Karpas-422 (cell line): ENCODE measurements at places on chromosomes 2 and 18. TPM values are rescaled to one million over a fixed set of nuclear protein-coding genes. Genes with fewer than 3 reads are reported as not detected.

DNA sequence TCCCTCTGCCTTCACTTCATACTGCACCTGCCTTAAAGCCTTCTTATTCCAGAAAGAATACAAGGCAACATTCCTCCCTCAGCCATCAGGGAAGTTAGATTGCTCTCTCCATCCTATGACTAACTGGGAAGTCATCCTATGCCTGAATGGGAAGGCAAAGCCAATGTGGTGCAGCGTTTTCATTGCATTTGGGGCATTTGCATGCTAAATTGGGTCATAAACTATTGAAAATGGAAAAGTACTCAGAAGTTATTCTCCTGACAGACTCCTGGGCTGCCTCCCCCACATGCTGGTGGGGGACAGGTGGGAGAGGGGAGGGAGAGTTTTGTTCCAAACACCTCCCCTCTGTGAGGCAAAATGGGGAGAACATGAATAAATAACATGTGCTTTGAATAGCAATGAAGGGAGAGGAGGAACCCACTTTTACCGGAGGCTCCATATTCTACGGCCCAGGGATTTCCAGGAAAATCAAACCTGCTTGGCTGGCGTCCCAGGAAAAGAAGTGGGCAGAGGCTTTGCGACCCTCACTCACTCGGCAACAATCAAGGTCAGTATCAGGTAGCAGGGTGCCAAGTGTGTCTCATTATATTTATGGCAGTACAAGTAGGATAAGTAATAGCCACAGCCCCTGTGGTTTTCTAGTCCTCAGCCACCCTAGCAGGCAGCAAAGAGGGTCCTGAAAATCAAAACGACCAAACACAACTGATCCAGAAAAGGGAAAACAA is 84.1 kb downstream of the BOD1L2 start:
- no peak for DNase-seq

DNA sequence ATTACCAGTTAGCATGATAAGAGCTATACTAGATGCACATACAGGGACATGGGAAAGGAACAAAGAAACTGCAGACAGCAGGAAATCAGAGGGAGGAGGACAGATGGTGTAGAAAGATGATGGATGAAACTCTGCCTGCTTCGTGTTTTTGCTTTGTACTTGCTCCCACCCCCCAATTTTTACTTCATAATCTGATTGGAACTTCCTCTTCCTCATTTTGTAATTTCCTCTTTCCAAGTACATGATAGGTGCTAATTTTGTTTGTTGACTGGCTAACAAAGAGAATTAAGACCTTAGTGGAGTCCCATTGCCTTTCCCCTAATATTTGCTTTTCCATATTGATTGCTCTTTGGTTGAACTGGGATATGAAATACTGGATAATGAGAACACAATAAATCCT is 76.0 kb upstream of the PELI1 start:
- DNase-seq, result peak; percentile 59

The TACR1 gene
- not detected in 2 replicates for total RNA-seq

GRCh38 chr2:162172802-162173370 is 20.8 kb upstream of the GCG start:
- DNase-seq, result no peak

DNA sequence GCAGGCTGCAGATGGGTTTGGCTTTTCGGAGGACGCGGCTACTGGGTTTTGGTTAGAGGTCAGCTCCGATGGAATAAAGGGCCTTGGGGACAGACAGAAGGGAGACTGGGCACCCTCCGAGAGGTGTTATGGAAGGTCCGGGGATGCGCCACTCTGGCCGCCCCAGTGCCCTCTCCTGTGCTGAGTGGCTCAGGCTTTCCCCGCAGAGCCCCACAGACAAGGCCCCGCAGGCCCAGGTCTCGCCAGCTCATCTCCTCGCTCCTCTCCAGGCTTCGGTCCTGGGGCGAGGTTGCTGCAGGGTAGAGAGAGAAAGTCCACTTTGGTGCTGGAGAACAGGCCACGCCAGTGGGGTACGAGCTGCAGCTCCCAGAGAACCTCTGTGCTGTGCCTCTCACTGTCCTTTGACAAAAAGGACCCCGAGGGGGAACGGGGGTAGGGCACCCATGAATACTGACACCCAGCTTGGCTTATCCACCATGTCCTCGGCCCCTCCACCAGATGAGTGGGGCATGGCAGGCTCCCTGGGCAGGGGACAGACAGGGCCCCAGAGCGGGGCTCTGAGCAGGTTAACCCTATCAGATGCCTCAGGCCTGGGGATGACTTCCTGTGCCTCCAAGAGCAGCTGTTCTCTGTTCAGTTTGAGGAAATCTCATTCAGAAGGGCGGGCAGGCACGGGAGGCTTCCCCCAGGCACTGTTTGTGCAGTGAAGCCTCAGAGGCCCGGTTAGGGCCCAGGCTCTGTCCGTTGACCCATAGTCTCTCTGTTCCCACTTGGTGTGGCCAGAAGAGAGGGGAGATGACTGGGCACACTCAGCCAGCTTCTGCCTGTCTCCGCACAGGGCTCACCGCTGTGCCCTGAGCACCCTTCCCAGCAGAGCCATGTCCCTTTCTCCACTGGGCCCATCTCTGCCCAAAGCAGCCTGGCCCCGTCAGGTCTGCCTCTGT is 15.7 kb upstream of the CNNM3 start:
- no peak for DNase-seq

The ALPI gene
- not detected in 2 replicates for total RNA-seq

DNA sequence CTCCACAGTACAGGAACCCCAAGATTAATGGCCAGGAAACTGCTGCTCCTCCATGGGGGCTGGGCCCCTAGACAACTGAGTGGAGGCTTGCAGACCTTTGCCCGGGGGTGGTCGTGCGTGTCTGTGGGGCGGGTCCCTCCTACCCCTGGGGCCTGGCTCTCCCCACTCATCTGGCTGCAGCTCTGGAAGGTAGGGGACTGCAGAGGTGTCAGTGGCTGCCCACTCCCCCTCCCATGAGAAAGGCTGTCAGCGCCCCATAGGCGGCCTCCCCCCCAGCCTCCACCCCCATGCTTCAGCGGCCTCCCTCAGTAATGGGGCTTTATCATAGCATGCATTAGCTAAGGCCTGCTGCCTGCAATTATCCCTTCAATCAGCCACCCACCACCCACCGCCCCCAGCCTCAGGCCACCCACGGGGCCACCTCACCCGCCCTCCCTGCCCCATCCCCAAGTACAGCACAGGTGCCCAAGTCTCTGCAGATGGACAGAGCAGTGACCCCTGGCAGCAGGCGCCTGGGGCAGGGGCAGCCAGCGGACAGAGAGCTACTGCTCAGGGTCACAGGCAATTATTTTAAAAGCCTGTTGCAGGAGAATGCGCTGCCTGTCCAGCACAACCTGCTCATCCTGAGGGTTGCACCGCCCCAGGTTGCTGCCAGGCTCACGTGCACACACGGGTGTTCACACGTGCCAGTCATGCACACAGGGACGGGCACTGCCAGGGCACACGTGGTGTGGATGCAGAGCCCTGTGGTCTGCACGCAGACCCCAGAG is 9.1 kb upstream of the ECEL1 start:
- DNase-seq, result no peak

DNA sequence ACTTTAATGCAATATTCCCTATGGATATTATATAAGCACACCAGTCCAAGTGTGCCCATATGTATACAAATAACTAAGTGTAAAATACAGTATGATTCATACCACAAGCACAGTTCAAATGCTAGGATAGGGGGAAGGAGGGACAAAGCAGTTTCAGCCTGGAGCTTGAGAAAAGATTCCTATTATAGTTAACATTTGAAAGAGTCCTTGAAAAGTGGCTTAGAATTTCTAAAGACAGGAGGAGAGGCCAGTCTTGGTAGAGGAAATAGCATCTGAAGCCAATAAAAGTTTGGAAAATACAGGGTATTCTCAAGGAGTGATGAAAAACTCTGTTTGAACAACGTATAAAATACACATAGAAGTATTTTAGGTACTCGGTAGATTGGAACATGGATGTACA is 173.4 kb upstream of the CWC22 start:
- no peak for DNase-seq

DNA sequence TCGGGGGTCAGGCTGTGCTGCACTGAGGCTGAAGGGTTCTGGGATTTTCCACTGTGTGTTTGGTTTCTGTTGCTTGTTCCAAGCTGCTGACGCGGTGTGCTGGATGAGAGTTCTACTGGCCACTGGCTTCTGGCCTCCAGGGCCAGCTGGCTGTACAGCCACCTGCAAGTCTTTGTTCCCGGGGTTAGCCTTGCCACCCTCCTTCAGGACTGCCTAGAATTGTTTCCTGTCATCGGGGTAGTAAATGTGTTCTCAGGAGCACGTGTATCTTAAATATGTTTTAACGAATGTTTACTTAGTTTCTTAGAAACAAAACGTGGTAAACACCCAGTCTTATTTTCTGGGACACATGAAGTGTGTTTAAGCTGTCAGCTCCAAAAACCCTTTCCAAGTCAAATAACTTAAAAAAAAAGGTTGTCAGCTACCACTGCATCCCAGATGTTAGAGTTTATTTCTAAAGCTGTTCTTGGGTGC is 231.2 kb downstream of the AGAP1 start:
- no peak for DNase-seq

The CD8A gene
- not detected in 2 replicates for total RNA-seq

DNA sequence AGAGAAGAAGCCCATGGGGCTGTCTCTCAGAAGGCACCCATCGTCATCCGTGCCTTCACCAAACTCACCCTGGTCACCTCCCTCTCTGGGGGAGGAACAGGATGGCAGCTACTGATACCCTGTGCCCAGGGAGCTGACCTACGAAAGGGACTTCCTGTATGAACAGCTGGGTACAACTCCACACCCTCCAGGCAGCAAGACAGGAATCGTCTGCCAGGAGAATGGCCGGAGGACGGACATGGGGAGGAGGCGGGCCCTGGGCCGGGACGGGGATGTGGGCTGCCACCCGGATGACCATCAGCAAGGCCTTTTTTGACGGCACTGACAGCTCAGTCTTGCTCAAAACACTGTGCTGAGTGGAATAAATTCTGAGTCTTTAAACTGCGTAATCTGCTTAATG is 243.6 kb downstream of the HDAC4 start:
- DNase-seq, result no peak

DNA sequence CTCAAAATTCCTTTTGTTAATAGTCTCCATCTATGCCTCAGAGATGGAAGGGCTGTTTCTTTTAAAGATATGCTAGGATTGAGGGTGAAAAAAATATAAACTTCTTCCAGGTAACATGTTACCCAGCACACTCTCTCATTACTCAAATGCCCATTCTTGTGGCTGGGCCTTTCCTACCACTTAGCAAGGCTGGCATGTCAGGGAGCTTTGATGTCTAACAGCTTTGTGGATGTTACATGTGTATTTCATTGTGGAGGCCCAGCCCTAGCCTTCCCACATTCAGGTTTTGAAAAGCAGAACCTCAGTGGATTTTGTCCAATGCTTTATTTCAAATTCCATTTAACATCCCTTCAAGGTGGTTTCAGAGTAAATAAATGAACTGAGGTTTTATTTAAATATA is 191.4 kb downstream of the EPHA4 start:
- DNase-seq, result no peak

The CHMP1B gene
- 28.3 and 34.3 TPM in 2 replicates for total RNA-seq

DNA sequence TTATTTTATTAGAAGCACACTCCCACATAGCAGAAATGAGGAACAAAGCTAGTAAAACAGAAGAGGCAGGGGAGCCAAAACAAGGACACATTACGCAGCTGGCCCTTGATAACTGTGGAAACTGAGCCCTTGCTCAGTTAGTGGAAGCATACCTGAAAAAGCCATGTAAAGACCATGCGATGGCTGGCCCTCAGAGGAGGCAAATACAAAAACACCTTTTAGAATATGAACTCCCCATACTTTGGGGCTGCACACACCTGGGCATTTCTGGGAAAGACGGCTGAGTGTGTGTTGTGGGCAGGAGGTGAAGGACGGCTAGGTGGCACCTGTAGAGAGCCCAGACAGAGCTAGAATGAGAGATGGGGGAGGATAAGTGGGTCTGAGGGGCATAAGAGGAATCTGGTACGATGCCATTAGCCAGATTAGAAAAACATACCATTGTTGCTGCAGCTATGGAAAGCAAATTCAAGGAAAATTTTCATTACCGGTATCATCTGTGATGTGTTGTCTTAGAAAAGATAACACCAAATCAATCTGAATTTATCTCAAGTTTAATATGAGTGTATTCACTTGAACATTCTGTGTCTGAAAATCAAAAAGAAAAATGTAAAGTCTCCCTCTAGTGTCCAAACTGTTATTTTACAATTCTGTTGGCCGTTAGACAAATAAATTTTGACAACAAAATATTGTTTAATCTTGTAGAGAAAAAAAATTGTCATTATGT is 45.2 kb upstream of the SULT1C3 start:
- no peak for DNase-seq

The PTH2R gene
- 0.22 TPM in 1 of 2 replicates, not detected in the other for total RNA-seq

- no peak for DNase-seq
These were observed 81.7 kb upstream of the CTAGE1 start for GRCh38 chr18:22499421-22499820.

The HTR2B gene
- total RNA-seq, result not detected in 2 replicates

- DNase-seq, result peak; percentile 52
These were observed 630.5 kb downstream of the TDRD15 start for GRCh38 chr2:21754164-21754788.

The PDE11A gene
- 0.52 TPM in 1 of 2 replicates, not detected in the other for total RNA-seq

GRCh38 chr2:155913356-155913755 is 419.2 kb downstream of the NR4A2 start:
- DNase-seq, result no peak

DNA sequence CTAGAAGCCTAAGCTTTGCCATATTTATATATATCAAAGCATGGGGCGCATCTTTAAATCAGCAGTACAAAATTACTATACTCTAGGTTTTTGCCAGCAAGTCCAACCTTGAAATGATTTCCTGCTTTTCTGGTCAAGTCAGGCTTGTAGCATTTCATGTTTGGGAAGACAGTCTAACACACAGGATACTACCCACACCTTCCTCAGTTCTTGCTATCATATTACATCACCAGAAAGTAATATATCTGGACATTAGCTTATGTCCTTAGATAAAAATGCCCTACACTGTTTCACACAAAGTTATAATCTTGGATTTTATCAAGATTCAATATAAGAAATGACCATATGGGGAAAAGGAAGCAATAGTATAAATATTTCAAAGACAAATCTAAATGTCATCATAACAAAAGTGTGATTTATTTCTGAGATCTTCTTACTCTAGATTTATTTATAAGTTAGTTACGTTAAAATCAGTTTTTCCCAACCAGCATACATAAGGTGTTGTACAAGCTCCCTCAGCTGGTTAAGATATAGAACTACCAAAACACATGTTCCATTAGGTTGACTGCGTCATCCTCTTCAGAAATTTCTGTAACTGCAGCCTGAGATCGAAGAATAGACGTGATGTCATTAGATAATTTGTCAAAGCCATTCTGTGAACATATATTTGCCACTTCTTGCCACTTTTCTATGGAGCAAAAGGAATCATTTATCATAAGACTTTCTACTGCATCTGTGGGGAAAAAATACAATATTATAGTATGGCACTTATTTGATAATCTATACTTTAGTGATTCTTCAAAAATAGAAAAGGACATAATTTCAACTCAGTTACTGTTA is 56.6 kb downstream of the CLHC1 start:
- peak; percentile 88 for DNase-seq

GRCh38 chr2:202122980-202123720 is 50.1 kb downstream of the KIAA2012 start:
- DNase-seq, result no peak

- DNase-seq, result no peak
These were observed 48.6 kb downstream of the GYPC start for GRCh38 chr2:126704434-126705160.

The KLHL41 gene
- total RNA-seq, result 0.07 TPM in 1 of 2 replicates, not detected in the other

The PRSS56 gene
- not detected in 2 replicates for total RNA-seq

GRCh38 chr2:216520112-216520511 is 21.5 kb downstream of the RPL37A start:
- no peak for DNase-seq

- no peak for DNase-seq
These were observed 81.5 kb upstream of the EML6 start for GRCh38 chr2:54641988-54642387.

The MCM6 gene
- total RNA-seq, result 35.4 and 48.3 TPM in 2 replicates

- DNase-seq, result no peak
These were observed 15.9 kb upstream of the VPS4B start for GRCh38 chr18:63438181-63438580.
